ENCODE measurements at places on chromosomes 1 and 21.

- no peak for DNase-seq
Observed at GRCh38 chr1:155940482-155940992, 901 bp upstream of the RXFP4 start.

DNA sequence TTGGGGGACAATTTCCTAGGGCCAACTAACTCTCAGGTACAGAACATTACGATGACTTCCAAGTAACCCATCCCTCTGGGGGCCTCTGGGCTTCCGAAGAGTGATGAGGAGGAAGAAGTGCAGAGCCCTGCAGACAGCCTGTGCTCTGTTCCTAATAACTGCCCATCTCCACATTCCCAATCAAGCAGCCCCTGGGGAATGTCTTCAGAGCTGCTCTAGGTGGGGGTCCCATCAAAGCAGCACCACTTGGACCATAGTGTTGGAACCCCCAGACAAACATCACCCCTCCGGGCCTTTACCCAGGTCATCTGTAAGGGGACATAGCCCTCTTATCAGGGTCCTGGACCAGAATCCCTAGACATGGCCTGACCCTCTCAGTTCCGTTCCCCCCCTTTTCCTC is 357.3 kb downstream of the NPHP4 start:
- DNase-seq, result no peak

DNA sequence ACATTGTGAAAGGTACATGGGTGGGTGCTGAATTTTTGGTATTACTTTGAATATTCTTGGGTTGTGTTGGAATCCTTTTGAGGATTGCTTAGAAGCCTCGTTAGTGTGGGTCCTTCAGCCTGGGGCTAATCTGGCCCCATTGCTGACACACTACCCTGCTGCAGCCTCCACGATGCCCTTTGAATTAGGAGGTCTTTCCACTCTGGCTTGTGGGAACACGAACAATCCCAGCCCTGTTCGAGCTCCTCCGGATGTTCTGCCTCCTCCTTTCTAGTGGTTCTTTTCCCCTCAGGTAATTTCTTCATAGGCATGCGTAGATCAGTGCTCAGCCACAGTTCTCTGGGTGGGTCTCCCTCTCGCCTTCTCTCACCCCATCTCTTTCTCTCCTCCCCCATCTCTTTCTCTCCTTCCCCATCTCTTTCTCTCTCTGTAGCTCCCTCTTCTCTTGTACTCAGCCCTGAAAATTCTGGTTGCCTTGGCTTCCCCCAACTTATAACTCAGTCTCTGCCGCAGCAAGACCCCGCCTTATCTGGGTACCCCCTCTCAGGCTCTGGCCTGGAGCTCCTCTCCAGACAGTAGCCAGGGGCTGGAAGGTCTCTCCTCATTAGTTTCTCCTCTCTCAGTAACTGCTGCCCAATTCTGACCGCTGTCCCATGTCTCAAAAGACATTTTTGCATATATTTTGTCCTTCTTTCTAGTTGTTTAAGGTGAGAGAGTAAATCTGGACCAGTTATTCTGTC is 46.0 kb upstream of the SLC19A1 start:
- no peak for DNase-seq

DNA sequence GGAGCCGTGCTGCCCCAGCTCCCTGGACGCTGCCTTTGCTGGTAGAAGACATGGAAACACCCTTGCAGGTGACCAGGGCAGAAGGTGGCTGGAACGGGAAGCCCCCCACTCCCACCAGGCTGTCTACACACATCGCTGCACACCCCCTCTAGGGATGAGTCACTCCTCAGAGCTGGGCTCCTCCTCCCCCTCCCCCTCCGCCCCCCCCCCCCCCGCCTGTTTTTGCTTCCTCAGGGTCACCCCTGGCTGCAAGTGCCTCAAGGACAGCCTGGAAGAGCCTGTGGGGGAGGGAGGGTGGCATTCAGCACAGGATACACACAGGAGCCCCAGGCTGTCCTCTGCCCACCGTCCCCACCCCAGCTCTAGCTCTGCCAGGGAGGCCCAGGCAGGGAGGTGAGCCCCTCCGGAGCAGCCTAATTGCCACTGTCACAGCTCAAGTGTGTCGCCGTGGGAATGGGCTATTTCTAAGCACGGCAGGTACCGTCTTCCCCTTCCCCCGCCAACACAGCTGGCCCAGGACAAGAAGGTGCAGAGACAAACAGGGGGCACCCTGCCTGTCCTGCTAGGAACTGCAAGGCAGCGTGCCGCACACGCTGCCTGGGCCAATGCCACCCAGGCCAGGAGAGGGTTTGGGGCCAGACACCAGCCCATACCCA is 2.5 kb downstream of the FNDC10 start:
- no peak for DNase-seq

GRCh38 chr1:7991504-7992440 is 30.3 kb downstream of the PARK7 start:
- DNase-seq, result no peak

GRCh38 chr1:84892705-84893618 is at the start of gene LPAR3:
LPAR3 (minus strand) TSS chr1:84893206; CDS start chr1:84866120, 27,086 bp downstream.
- DNase-seq, result peak; percentile 32

DNA sequence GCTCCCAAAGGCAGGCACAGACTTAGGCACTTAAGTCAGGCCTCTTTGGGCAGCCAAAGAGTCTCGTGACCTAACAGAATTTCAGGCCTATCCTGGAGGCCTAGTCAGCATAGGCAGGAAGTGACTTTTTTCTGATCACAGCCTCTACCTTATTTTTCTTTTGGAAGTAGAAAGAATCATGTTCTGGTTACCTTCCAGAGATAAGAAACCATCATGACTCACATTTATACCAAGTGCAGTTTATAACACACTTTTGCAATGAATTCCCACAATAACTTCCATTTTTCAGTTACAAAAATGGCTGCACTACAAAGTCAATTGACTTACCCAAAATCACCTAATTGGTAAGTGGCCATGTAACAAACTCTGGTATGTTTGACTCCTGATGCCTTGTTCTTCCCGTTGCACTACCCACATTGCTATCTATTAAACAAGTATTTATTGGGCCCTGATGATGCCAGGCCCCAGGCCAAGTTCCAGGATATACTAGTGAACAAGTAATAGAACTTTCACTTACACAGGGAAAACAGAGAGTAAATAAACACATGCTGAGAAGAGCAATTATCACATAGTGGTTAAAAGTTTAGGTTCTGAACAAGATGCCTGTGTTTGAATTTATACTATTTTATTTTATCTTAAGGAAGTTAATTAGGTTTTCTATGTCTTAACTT is 74.3 kb downstream of the SH3GLB1 start:
- DNase-seq, result no peak

DNA sequence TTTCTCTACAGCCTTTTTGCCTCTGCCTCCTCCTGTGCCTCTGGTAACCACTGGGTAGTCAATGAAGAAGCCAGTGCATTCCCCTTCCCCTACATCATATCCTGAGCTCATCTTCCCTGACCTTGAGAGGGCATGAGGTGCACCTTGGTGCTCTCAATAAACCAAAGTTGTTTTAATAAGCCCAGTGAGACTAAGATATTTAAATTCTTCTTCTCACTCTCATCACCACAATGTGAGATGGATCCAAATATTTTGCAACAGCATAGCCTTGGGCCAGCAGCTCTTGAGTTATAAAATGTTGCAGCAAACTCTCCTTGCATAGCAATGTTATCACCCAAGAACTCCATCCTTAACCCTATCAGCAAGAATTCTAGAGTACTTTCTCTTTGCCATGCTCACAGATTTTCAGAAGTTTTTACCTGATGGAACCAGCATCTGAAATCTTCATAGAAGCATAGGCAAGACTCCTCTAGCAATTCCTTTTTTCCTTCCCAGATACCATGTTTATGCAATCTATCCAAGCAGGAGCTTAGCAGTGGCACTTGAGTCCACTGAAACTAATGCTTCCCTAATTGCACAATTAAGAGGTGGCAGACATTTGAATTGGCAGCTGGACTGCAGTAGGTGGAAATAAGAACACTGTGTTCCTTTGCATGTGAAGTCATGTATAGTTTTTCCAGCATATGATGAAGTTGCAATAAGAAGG is 36.8 kb downstream of the CDC7 start:
- DNase-seq, result no peak

DNA sequence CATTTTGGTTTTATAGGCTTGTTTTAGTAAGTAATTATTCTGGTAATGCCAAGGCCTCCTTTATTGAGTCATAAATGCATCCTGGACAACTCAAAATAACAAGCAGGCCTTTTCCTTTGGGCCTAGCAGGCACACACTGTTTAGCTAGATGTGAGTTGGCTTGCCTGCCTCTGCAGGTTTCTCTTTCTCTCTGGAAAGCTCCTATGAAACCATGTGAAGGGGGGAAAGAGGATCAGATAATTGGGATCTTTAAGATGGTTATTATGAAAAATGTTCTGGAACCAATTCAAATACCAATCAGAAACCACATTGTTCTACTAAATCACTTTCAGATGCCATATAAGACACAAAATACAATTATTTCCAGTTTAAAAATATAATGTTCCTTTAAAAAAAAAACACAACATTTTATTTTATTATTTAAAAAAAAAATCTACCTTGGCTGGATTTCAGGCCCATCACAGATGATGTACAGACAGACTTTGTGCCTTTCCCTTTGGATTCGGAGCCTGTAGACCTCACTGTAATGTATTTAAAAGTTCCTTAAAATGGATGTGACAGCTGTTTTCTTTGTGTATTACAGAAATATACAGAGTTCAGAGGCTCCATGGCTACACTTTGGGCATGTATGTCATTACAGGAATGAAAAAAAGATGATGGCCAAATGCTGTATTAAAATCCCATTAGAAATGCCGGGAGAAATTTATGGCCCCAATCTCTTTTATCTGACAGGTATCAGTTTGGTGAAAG is 80.2 kb downstream of the NTMT2 start:
- no peak for DNase-seq

DNA sequence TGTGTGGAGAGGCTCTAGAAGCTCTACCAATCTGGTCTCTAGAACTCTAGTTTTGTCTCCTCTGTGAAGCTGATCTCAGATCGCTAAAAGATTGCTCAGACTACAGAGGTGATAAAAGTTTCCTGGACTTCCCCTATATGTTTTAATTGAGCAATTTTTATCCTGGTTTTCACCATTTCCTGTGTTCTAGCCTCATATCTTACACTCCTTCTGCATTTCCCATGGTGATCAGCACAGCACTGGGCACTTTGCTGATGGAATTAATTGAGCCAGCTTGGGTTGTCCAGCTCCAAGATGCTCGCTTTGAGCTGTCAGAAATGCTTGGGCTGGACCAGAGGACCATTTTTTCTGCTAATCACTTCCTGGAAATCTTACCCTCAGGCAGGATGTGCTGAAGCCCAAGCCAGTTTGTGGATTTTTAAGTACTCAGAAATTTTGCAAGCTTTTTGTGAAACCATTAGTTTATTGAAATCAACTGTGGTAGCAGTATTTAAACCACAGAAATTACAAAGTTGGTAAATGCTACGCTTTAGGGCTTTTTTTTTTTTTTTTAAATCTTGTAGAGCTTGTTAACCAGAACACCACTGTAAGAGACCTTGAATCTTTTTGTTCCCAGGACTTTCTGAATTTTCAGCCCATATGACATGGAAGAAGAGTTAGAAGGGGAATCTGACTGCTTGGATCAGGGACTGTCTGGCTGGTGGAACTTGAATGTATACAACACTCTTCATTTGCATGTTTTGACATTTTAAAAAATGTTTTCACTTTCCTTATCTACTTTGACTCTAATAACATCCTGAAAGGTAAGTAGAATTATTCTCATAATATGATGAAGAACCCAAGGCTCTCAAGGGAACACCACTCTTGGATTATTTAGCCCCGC is 28.4 kb downstream of the CD48 start:
- DNase-seq, result no peak

DNA sequence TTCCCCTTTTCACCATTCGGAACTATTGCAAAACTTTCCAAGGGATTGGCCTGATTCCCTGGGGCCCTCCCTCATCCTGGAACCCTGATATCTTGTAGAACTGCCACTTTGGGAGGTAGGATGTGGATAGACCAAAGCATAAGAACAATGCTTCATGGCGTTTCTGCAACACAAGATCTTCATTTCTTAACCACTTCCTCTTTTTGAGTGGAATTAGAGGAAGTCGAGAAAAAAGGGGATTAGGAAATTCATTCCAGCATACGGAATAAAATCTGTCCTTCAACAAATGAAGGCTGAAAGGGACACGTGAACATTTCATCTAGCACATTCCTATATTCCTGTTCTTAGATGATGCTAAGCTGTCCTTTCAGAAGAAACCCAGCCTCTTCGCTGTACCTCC is 149.3 kb downstream of the HUNK start:
- no peak for DNase-seq

Measured in DMS 273 treated with DMSO at 0.1 percent for 48 hours (cell line).